ENCODE measurements at places on chromosomes 2 and 18.

DNA sequence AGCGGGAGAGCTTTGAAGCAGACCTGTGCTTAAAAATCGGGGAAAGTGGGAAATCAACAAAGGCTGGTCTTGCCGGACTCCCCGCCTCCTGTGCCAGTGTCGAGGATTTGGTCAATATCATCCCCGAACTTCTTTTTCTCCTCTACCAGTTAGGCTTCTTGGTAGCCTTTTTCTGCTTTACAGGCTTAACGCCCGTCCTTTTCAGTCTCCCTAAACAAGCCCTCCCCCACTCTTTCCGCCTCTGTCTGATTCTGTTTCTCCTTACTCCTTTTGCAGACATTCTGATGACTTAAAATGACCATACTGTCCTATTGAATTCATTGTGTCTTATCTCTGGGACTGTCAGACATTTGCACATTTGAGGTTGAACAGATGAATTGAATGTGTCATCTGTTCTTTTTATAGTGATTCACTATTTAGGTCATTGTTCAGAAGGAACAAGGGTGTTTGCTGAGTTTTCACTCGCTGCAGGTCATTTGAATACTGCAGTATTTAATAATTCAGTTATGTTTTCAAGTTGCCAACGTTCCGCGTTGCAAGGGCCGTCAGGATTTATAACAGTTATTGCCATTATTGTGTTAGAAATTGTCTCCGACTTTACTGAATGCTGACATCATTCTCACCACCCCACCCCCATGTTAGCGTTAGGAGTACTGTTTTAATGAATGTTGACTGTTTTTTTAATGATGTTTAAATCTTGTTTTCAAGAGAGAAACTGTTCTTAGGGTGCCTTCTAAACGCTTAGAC lies 1.1 kb downstream of the ITGAV start:
- DNase-seq = no peak

DNA sequence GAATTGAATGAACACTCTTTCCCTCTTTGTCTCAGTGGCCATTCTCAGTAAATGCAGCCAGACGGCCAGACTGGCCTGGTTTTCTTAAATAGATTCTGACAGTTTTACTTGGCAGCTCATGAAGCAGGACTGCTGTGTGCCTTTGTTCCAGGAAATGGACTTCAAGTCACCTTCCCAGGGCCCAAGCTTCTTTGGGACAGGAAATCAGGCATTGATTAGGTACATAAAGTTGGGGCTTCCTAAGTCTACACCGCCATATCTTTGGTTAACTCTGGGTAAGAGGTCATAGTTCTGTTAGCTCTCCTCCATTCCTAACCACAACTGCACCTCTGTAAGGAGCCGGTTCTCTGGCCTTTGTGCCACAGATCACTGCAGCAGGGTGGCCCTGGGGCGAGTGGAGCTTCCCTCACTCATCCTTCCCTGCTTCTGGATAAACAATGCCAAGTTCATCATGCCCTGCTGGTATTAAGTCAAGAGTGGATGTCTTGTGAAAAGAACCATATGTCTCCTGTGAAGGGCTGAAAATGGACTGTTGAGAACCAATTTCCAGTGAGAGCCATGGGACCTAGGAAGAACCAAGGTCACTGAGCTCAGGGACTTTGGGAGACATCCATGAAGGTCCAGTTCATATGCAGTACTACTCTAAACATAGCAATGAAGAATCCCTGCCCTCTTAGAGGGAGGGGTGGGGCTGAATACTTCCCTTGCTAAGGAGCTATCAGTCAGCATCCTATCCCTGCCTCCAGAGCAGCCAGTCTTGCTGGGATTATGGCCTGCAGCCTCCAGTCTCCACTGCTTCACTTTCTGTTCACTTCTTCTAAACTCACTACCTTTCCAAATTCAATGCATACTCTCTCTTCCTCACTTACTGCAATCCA lies 122.6 kb upstream of the XPO1 start:
- DNase-seq = no peak

GRCh38 chr2:241936457-241937133 lies 67.1 kb downstream of the RTP5 start:
- no peak for DNase-seq

DNA sequence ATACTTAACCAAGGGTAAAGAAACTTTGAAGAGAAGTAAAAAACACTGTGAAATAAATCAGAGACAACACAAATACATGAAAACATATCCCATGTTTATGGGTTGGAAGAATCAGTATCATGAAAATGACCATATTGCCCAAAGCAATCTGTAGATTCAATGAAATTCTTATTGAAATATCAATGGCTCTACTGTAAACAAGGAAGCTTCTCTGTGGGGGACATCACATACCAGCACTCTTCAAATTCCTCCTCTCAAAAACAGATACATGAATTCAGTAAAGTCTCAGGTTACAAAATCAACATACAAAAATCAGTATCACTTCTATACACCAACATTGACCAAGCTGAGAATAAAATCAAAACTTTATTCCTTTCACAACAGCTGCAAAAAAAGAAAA lies 63.5 kb upstream of the CNTNAP5 start:
- no peak for DNase-seq

DNA sequence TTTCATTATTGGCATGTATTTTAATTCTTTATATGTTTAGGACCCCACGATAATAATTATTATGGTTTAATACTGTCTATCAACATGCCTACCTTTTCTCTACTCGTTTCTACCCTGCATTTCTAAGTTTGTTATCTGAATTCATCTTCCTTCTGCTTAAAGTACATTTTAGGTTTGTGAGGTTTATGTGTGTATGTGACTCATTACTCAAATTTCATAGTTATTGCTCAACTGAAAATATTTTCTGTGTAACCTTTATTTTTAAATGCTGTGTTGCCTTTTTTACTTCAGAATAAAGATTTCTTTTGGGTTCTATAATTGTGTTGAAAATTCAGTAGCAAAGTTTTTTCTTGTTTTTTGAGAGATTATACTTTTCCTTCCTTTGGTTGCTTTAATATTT lies 933.9 kb upstream of the LRRTM1 start:
- DNase-seq = no peak

GRCh38 chr2:134869946-134870736 lies 31.7 kb downstream of the ACMSD start:
- no peak for DNase-seq

- DNase-seq = no peak
Measured at GRCh38 chr2:23241121-23241520, 143.9 kb upstream of the KLHL29 start.

- peak; percentile 19 for DNase-seq
Measured at GRCh38 chr18:38611036-38611964, 1045.7 kb upstream of the CELF4 start.

DNA sequence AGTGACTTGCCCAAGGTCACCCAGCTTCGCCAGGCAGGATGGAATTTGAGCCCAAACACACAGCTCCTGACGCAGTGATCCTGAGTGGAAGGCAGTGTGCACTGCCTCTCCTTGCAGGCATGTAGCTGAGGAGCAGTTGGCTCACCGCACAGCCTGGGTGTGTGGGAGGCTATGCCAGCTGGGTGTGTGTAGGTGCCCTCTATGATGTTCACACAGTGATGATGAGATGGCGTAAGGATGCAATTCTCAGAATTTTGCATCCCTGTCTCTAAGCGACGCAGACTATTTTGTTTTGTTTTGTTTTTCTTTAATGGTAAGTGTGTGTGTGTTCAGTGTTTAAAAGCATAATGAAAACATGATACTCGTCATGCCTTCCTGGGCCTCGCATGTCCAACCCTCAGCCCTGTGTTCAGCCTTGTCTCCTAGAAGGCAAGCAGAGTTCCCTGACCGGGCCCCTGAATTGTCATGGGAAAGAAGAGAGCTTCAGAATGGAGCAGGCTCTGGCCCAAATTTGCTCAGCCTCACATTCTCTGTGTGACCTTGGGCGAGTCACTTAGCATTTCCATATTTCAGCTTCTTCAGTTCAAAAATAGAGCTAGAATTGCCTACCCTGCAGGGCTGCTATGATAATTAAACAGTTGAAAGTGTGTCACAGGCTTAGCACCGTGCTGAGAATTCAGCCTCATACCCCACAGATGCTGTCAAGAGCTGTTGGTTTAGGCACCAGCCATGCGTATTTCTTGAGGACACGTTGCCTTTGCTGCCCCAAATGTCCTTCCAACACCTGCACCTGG lies 603.6 kb upstream of the RAB6C start:
- DNase-seq = no peak

DNA sequence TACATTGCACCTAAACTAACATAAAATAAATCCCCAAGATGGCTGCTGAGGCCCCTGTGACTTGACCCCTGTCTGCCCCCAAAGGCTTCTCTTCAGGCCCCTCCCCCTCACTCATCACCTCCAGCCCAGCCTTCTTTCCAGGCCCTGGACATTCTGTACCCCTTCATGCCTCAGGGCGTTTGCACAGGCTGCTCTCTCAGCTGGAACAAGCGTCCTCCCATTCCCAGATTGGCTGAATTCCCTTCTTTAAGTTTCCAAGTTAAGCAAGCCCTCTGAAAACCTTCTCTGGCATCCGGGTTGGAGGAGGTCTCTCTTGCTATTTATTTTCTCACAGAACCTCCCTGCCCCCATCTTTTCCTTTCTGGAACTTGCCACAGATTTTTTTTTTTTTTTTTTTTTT lies 165.2 kb upstream of the BCL2L11 start:
- no peak for DNase-seq

GRCh38 chr2:24021122-24021998 lies 11.5 kb downstream of the MFSD2B start:
- no peak for DNase-seq

DNA sequence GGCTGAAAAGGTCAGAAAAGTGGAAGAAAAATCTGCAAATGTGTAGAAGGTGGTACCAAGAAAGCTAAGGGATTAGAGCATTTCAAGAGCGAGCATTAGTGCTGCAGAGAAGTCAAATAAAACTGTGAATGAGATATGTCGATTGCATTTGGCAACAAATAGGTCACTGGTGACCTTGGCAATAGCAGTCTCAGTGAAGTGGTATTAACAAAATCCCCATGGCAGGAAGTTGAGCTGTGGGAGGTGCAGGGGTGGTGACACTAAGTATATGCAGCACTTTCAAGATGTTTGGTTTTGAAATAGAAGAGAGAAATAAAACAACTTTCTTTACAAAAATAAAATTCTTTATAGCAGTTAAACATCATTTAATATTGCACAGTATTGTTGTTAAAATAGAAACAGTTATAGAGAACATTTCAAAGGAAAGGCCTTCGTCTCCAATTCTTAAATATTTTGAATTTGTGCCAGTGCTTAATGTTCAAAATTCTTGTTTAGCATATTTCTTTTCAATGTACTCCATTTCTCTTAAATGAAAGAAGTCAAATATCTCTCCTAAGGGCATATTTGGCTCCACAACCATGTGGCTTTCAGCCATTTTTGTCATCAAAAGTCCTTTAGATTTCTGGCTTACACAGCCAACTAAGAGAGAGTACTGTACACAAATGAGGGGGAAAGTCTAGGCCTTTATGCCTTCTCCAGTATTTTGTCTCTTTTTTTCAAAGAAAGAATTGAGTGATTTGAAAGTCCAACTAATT lies 443.0 kb upstream of the MMADHC start:
- DNase-seq = no peak

DNA sequence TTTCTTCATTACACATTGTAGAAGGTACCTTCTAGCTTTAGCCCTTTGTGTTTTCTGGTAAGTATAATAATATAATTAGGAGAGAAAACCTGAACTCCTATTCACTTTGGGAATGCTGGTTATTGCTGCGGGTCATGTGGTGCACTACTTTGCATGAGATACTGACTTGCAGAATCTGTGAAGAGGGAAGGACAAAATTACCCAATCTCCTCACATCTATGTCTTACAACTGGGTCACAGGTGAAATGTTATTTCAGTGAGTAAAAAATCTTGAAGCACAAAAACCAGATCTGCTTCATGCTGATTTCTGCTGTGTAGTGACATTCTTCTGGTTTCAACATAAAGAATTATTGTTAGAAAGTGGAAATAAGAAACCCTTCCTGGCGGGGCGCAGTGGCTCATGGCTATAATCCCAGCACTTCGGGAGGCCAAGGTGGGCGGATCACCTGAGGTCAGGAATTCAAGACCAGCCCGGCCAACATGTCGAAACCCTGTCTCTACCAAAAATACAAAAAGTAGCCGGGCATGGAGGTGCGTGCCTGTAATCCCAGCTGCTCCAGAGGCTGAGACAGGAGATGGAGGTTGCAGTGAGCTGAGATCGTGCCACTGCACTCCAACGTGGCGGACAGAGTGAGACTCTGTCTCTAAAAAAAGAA lies 211.0 kb upstream of the REG3G start:
- no peak for DNase-seq

DNA sequence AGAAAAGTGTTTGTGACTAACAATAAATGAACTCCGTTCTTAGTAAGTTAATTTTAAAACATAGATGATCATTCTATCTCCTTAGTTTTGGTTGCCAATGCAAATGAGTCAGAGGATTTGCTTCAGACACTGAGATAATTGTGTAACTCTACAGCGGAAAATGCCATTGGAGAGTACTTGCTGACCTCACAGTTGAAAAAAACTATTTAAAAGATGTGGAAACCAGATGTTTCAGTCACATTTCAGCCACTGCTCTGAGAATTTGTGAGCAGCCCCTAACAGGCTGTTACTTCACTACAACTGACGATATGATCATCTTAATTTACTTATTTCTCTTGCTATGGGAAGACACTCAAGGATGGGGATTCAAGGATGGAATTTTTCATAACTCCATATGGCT lies at the start of gene TNFAIP6:
TNFAIP6 (plus strand) TSS at position 234 of the 400 bp plus-strand sequence; CDS start at position 309, 75 bp downstream.
- no peak for DNase-seq

GRCh38 chr2:25127646-25128045 lies 40.7 kb downstream of the POMC start:
- DNase-seq = no peak

DNA sequence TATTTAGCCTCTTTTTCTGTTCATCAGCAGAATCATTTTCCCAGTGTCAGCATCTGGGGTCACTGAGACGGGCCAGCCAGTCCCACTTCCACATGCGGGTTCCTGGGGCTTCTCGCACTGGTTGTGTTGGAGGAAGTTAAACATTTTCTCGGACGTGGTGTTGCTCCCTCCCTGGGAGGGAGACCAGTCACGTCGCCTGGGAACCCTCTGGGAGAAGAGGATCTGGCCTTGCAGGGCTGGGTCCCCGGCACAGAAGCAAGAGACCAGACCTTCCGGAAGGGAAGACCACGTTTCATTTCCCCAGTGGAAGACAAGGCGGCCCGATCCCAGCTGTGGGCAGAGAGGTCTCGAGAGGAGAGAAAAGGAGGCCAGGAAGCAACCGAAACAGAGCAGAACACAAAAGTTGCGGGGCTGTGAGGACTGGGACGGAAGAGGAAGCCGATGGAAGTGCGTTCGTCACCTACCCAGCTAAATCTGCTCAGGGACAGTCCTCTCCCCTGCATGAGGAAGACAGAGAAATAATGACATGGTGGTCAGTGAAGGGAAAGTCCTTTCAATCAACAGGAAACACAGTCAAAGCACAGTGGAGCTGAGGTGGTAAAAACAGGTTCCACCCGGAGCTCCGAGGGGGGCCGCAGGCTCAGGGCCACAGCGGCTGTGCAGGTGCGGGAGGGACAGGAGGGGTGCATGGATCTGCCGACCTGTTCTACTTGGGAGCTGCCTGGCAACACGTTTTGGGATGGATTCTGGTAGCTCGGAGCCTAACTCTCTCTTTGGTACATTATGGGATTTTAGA lies 144.4 kb downstream of the MBP start:
- DNase-seq = no peak

- no peak for DNase-seq
Measured at GRCh38 chr2:64062840-64063239, 43.6 kb upstream of the VPS54 start.

DNA sequence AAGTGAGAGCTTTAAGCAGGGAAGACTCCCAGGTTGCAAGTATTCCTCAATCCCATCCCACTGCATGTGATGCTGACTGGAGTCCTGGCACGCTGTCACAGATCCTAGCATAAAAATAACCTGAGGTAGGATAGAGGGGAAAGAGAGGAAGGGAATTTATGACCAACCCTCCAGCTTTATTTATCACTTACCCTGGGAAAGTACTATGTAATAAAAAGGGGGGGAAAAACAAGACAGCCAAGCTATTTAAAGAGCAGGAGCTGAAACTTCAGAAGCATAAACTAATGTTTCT lies 122.2 kb downstream of the SLC8A1 start:
- DNase-seq = no peak

Measured in stimulated activated CD4-positive, alpha-beta T cell treated with anti-CD3 and anti-CD28 coated beads, Interleukin-12 subunit alpha, Interleukin-12 subunit beta, amount 100 ng/mL, for 48 hours (primary cell).